Immature natural killer cell (primary cell): ENCODE measurements at places on chromosomes 3 and 15. TPM values are rescaled to one million over a fixed set of nuclear protein-coding genes. Genes with fewer than 3 reads are reported as not detected.

DNA sequence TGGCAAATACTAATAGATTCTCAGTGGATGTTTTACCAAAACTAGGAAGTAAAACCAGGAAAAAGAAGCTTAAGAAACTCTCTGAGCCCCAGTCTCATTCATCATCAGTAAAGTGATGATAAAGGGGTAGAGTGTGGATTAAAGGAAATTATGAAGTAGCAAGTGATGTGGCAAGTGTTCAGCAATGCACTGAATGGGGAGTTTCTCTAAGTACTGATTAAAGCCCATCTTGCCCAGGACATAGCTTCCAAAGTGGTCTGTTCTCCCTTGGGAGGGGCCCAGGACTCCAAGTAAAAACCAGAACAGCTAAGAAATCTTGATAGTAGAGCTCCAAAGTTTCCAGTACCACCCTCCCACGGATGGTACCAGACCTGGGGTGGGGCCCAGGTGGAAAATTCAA lies 137.3 kb downstream of the WNT5A start:
- no peak overlapping the region for H3K4me3 ChIP-seq
- no peak for DNase-seq
- H3K36me3 ChIP-seq, result no peaks in the 10 kb centered on the region
- no peak overlapping the region for H3K27ac ChIP-seq

GRCh38 chr3:103210583-103210982 lies 775.8 kb downstream of the ZPLD1 start:
- H3K27ac ChIP-seq, result no peak overlapping the region
- DNase-seq, result no peak

- H3K36me3 ChIP-seq, result peaks cover 7% of the 10 kb centered on the region
- no peak overlapping the region for H3K27ac ChIP-seq
- no peak for DNase-seq
- H3K27me3 ChIP-seq, result peaks cover 4% of the 10 kb centered on the region
- H3K4me1 ChIP-seq, result no peaks in the 10 kb centered on the region
These were observed 767.5 kb downstream of the CADM2 start for GRCh38 chr3:85726241-85726640.

- H3K27ac ChIP-seq, result peak overlapping the region; percentile 55
- DNase-seq, result no peak
- H3K4me3 ChIP-seq, result peak overlapping the region; percentile 37
- peaks cover 73% of the 10 kb centered on the region for H3K4me1 ChIP-seq
- H3K27me3 ChIP-seq, result peaks cover 1% of the 10 kb centered on the region
These were observed 28.5 kb downstream of the PLCL2 start for GRCh38 chr3:16913264-16913580.

DNA sequence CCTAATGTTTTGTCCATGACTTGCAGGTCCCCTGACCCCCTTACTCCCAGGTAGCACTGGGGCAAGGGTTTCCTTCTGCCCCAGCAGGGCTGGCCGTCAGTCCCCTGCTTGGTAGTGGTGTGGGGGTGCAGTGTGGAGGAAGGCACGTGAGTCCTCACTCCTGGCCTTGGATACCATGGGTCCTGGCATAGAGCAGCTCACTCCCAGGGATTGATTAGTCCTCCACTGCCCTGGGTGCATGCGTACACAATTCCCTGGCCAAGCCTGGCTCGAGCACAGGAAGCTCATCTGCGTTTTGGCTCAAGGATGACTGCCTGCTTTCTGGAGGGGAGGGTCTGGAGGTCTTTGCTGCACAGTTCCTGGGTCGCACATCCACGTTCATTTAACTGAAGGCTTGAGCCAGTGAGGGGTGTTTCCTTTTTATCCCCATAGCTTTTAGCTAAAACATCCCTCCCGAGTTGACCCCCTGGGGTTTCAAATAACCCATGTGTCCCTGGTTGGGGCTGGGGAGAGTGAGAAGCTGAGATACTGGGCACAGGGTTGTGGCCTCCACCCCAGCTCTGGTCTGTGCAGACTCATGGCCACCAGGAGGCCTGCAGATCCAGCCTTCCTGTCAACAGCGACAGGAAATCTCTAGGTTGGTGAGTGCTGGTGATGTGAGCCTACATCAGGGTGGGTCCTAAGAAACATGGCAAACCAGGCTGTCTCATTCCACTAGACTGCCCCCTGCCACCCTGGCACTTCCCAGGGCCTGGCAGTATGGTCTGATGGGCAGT lies 11.5 kb downstream of the HEMK1 start:
- no peak overlapping the region for H3K4me3 ChIP-seq
- H3K36me3 ChIP-seq, result peaks cover 25% of the 10 kb centered on the region
- H3K27ac ChIP-seq, result no peak overlapping the region
- no peaks in the 10 kb centered on the region for H3K27me3 ChIP-seq
- peaks cover 29% of the 10 kb centered on the region for H3K4me1 ChIP-seq
- no peak for DNase-seq

GRCh38 chr15:84151205-84151931 lies 84.2 kb upstream of the GOLGA6L4 start:
- peaks cover 6% of the 10 kb centered on the region for H3K27me3 ChIP-seq
- no peak overlapping the region for H3K27ac ChIP-seq
- H3K4me1 ChIP-seq, result no peaks in the 10 kb centered on the region
- no peaks in the 10 kb centered on the region for H3K36me3 ChIP-seq

DNA sequence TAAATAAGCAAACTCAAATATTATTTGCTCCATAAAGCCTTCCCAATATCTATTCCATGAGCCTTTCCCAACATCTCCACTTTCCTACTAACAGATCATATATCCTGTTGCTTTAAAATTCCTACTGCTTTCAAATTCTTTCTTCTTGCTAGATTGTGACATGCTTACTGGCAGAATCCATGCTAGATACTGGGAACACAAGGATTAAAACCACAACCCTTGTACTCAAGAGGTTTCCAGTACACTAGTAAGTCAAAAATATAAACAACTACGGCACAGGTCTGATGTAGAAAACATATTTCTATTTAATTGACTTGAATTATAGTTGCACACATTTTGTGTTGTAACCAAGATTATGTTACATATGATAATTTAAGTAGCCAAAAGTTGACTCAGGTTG lies 275.0 kb downstream of the ZBTB20 start:
- no peaks in the 10 kb centered on the region for H3K27me3 ChIP-seq
- no peak overlapping the region for H3K27ac ChIP-seq
- no peak overlapping the region for H3K4me3 ChIP-seq

DNA sequence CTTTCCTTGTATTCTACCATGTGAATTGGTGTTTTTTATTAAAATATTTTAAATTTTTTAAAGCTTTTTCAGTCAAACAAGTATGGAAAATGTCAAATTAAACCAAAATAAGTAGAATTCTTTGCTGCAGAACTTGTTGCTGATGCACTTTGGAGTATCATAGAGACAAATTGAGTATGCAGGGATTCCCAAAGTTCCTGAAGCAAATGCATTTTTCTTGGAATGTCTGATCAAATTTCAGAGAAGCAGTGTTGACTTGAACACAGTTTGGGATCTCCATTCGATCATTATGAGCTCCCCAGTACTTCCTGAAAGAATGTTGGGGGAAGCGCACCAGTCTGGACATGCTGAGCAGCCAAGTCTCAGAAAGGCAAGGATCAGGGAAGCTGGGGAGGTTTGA lies 517.8 kb upstream of the CFAP20DC start:
- no peak for DNase-seq
- H3K27me3 ChIP-seq, result peaks cover 1% of the 10 kb centered on the region
- no peak overlapping the region for H3K4me3 ChIP-seq
- H3K4me1 ChIP-seq, result no peaks in the 10 kb centered on the region
- H3K36me3 ChIP-seq, result no peaks in the 10 kb centered on the region

GRCh38 chr3:184691397-184692231 lies 20.2 kb downstream of the MAGEF1 start:
- DNase-seq, result no peak
- peaks cover 13% of the 10 kb centered on the region for H3K4me1 ChIP-seq
- no peaks in the 10 kb centered on the region for H3K36me3 ChIP-seq
- H3K27me3 ChIP-seq, result peaks cover 2% of the 10 kb centered on the region

GRCh38 chr15:47588958-47589357 lies 128.3 kb upstream of the SEMA6D start:
- no peak for DNase-seq
- no peaks in the 10 kb centered on the region for H3K4me1 ChIP-seq
- no peak overlapping the region for H3K4me3 ChIP-seq
- H3K36me3 ChIP-seq, result no peaks in the 10 kb centered on the region
- no peak overlapping the region for H3K27ac ChIP-seq

DNA sequence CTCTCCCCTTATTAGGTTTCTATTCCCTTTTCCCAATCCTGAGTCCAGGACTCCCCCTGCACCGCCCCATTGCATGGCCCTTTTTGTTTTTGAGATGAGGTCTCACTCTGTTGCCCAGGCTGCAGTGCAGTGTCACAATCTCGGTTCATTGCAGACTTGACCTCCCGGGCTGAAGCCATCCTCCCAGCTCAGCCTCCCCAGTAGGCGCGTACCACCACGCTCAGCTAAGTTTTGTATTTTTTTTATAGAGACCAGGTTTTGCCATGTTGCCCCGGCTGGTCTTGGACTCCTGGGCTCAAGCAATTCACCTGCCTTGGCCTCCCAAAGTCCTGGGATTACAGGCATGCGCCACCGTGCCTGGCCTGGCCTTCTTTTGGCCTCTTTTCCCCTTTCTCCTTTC lies 29.3 kb downstream of the PDIA5 start:
- no peaks in the 10 kb centered on the region for H3K36me3 ChIP-seq
- no peaks in the 10 kb centered on the region for H3K27me3 ChIP-seq
- H3K27ac ChIP-seq, result no peak overlapping the region

- no peak overlapping the region for H3K27ac ChIP-seq
- H3K4me3 ChIP-seq, result no peak overlapping the region
- no peaks in the 10 kb centered on the region for H3K36me3 ChIP-seq
- no peaks in the 10 kb centered on the region for H3K4me1 ChIP-seq
These were observed 54.3 kb downstream of the DGKG start for GRCh38 chr3:186307594-186308221.

GRCh38 chr3:188884299-188885043 lies 287.3 kb upstream of the TPRG1 start:
- no peak for DNase-seq
- H3K27ac ChIP-seq, result no peak overlapping the region
- H3K36me3 ChIP-seq, result peaks cover 26% of the 10 kb centered on the region
- H3K27me3 ChIP-seq, result peaks cover 3% of the 10 kb centered on the region

DNA sequence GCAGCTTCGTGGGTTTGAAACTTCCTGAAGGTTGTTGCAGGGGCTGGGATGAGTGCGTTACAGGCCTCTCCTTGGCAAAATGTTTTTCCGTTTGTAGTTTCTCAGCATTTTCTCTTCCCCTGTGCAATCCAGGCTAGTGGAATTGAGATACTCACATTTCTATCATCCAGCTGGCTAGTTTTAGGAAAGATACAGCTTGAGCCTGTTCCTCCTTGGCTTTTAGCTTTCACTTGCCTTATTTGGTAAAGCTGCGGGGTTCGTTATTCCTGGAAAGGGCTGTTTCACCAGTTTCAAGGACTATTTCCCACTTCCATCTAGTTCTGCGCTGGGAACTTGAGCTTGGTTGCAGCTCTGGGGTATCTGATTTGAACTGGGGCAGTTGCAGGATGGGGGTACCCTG lies 90.3 kb downstream of the ITPR1 start:
- H3K27me3 ChIP-seq, result no peaks in the 10 kb centered on the region
- no peak for DNase-seq
- H3K4me1 ChIP-seq, result peaks cover 57% of the 10 kb centered on the region
- no peak overlapping the region for H3K27ac ChIP-seq

DNA sequence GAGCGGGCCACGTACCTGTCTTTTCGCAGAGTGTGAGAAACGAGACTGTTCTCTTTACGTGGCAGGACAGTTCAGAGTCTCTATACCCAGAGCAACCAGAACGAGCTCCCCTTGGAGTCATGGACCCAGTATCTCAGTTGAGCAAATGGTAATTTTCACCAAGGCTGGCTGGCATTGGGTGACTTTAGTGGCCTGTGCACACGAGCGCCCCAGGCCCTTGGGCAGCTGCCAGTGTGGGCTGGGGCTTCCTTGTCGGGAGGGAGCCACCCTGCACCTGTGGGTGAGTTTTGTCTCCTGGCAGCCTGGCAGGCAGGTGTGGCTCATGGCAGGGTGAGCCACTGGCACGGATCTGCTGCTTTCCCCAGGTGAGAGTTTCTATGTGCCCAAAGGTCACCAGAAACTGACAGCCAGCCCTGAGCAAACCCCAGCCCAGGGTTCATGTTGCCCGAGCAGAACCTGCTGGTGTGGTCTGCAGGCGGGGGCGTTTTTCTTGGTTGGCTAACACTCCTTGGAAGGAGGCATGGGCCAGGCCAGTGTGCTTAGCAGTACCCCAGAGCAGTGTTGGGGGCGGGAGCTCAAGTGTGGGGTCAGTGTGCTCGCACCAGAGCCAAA lies 135.0 kb downstream of the TJP1 start:
- H3K4me1 ChIP-seq, result no peaks in the 10 kb centered on the region
- peaks cover 1% of the 10 kb centered on the region for H3K27me3 ChIP-seq
- H3K27ac ChIP-seq, result no peak overlapping the region
- H3K36me3 ChIP-seq, result no peaks in the 10 kb centered on the region
- no peak overlapping the region for H3K4me3 ChIP-seq
- DNase-seq, result no peak

DNA sequence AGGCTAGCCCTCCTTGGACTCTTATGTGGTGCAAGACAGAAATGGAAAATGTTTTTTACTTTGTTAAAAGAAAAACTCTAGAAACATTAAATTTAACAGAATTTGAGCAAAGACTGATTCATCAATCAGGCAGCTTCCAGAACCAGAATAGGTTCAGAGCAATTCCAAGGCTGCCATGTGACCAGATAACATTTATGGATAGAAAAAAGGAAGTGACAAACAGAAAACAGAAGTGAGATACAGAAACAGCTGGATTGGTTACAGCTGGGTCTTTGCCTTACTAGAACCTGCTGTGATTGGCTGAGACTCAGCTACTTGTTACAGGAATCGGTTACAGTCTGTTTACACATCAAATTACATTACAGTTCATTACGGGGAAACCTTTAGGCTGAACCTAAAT lies 22.5 kb upstream of the OTOL1 start:
- no peaks in the 10 kb centered on the region for H3K36me3 ChIP-seq
- no peaks in the 10 kb centered on the region for H3K4me1 ChIP-seq
- H3K27ac ChIP-seq, result no peak overlapping the region
- H3K4me3 ChIP-seq, result no peak overlapping the region

The TRIM71 gene
- not detected for polyA plus RNA-seq

The HGD gene
- polyA plus RNA-seq, result 2.5 TPM

The ST8SIA2 gene
- polyA plus RNA-seq, result not detected

The CIDEC gene
- not detected for polyA plus RNA-seq

The NGLY1 gene
- polyA plus RNA-seq, result 55.7 TPM

The DUOX2 gene
- polyA plus RNA-seq, result not detected

The EIF4E3 gene
- 44.3 TPM for polyA plus RNA-seq

The ILDR1 gene
- not detected for polyA plus RNA-seq

The DNASE1L3 gene
- polyA plus RNA-seq, result 1.7 TPM

The GLDN gene
- polyA plus RNA-seq, result not detected

The AGBL1 gene
- not detected for polyA plus RNA-seq

The SORD gene
- polyA plus RNA-seq, result 6.1 TPM
